ENCODE measurements at places on chromosomes 1 and 21.

GRCh38 chr1:25049190-25049589, 119.1 kb upstream of the RUNX3 start:
- no peak for DNase-seq

DNA sequence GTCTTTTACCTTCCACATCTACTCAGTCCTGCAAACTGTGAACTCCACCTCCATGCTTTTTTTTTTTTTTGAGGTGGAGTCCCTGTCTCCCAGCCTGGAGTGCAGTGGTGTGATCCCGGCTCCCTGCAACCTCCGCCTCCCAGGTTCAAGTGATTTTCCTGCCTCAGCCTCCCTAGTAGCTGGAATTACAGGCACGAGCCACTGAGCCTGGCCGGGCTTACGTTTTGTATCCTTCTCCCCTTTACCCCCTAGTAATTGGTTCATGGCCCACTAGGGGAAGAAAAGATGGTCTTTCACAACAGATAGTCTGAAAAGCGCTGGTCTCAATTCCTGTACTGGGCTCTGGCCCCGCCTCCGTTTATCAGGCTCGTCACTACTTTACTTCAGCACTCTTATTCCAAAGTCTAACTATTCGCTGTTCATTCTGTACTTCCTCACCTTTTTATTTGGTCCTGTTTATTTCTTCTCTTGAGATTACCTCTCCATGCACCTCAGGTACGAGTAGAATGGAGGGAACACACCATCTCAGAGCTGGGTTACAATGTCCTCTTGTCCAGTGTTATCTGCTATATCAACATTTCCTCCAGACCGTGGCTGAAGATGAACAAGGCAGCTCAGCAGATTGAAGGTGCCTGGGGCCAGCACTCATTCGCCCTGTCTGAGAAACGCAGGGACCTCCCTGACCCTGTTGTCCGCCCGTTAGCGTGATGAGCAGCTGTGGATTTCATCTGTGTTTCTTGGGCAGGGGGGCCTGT, 16.2 kb downstream of the CNST start:
- no peak for DNase-seq

DNA sequence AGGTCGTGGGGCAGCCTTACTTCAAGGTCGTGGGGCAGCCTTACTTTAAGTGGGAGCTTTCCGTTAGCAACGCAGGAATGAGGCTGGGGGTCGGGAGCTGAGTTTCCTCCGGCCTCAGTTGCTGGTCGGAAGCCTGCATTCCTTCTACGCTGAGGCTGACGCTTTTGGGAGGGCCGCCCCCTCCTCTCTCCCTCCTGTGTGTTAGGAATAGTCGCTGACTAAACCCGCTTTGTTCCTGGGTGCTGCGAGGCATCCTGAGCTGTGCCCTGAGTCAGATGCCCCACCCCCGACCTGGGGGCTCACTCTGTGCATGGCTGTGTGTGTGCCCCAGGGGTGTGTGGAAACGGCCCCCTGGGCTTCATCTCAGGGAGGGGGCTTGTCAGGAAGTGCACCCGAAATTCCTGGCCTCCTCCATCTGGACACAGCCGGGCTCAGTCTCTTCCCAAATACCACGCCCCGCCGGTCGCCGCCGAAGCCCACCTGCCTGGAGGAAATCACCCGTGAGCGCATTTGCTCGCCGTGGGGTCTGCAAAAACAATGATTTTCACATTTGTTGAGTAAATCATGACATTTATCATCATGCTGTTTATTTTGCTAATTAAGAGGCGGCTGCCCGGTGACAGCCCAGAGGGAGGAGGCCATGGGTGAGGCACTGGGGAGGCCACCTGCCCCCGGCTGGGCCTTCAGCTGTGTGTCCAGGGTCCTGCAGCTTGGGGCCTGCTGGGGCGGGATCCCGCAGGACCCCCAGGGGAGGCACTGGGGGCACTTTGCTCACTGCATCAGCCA, 121.4 kb downstream of the PRDM16 start:
- no peak for DNase-seq

DNA sequence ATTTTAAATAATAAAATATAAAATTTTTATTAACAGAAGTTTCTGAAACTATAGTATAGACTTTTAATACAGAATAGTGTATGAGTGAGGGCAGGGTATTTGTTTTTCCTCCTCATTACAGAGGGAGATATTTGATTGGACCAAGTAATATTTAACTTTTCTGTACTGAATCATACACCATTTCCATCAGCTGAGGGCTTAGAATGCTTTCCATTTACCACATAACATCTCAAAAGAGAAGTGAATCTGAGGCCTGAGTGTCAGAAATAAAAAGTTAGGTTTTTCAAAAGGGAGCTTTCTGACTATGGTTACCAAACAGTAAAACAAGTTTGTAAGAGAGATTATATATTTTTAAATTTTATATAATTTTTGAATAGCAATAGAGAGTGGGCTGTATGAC, 29.5 kb downstream of the TLCD4 start:
- no peak for DNase-seq

DNA sequence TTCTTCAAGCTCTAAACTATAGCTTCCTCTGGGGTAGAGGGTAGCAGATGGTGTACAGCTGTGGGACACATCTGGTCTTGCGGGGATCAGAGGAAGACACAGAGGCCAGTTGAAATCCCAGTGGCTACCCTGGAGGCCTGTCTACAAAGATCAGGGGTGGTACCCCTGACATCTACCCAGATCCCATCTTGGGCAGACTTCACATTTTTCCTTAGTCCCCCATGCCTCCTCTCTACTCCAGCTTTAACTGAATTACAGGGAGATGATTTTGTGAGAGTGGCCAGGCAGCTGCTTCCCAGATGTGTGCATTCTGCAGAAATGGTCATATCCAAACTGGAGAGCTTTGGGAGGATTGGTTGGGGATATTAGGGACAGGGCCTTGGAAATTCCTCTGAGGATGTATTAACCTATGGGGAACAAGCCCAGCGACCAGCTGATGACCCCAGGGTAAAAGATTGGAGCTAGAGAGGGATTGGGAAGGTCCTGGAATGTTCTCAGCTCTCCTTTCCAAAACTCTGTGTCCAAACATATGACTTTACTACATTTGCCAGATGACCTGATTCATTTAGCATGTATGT, 9.6 kb upstream of the CD34 start:
- DNase-seq: no peak

DNA sequence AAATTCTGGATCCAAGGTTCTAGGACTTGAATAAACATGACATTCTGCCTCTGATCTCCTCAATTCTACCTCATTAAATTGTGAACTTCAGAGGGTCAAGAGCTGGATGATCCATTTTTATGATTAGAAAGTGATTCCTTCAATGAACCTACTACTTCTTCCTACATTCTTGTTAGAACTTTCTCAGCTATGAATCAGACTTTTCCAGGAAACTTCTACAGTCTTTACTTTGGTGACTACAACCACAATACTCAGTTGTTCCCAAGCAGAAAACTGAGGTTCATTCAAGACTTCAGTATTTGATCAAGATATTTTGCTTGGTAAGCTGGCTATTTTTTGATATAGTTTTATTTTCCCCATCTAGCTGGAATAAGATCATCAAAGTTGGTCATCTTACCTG, 51.4 kb downstream of the CDC7 start:
- no peak for DNase-seq

- DNase-seq: no peak
Measured at GRCh38 chr1:230148126-230148652, 81.2 kb downstream of the GALNT2 start.

DNA sequence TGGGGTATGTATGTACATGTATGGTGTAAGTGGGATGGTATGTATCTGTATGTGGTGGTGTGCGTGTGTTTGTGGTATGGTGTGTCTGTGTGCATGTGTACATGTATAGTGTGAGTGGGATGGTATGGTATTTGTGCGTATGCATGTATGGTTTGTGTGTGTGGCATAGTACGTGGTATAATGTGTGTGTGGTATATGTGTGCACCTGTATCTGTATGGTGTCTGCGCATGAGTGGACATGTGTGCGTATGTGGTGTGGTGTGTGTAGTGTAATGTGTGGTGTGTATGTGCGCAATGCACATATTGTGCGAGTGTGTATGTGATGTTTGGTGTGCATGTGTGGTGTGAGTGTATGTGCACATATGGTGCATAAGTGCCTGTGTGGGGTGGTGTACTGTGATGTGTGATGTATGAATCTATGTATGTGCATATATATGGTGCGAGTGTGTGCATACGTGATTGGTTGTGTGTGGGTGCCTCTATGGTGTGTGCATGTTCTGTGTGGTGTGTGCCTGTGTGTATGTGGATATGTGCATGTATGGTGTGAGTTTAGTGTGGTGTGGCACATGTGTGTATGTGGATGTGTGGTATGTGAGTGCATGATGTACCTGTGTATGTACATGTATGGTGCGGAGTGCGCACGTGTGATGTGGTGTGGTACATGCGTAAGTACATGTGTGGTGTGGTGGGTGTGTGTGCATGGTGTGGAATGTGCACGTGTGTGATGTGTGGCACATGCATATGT, 38.8 kb downstream of the WDR4 start:
- DNase-seq: no peak

- no peak for DNase-seq
Measured at GRCh38 chr1:48616710-48617109, 144.7 kb upstream of the SPATA6 start.

- DNase-seq: no peak
Measured at GRCh38 chr1:201745023-201745422, 83.9 kb upstream of the IPO9 start.

- no peak for DNase-seq
Measured at GRCh38 chr1:234866007-234866866, 256.3 kb upstream of the IRF2BP2 start.

DNA sequence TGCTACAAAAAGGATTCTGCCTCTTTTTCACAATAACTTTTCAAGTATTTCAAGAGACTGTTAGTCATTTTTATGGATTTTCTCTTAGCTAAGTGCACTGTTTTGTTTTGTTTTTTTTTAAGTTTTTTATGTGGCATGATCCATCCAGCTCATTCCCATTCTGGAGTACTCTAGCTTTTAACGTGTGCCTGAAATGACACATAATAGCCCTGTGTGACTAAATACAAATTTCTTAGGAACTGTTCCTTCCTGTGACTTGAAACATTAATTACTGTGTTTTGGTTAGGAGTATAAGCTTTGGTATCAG, 143.9 kb downstream of the HS2ST1 start:
- no peak for DNase-seq

GRCh38 chr21:45866551-45866950, 115.0 kb upstream of the COL6A1 start:
- no peak for DNase-seq

GRCh38 chr1:30981172-30981571, 72.6 kb upstream of the SDC3 start:
- DNase-seq: no peak

DNA sequence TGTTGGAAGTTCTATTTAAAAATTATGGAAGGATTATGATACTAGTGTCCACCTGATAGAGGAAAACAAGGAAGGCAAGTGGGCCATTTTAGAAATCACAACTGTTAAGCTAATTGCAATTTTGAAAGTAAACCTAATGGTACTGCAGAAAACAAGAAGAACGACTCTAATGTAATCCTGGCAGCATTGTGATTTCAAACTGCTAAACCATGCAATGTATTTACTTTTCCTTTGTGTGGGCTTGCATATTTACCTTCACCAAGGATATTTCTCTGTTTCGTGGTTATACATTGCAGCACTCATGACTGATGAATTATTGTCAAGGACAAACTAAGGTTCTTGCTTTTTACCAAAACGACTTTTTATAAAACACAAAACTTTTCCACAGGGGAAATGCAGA, 88.1 kb downstream of the TM2D1 start:
- DNase-seq: no peak

DNA sequence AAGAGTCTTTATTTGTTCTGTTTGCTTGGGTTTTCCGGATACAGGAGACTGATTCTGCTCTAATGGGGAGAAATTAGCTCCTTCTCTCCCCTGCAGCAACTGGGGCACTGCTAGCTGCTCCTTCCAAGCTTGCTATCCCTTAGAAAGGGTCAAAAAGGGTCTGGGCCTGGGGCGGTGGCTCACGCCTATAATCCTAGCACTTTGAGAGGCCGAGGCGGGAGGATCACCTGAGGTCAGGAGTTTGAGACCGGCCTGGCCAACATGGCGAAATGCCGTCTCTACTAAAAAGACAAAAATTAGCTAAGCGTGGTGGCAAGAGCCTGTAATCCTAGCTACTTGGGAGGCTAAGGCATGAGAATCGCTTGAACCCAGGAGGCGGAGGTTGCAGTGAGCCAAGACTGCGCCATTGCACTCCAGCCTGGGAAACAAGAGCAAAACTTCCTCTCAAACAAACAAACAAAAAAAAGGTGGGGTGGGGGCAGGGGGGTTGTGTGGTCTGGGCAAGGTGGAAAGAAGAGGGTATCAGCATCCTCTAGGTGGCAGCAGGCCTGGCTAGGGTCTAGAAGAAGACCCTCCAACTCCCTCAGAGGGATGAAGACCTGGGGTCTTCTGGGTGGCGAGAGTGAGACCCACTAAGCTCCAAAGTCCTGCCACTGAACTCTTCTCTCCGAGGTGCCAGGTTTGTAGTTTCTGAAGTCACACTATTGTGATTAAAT, 15.4 kb upstream of the TBX15 start:
- DNase-seq: no peak

- DNase-seq: no peak
Measured at GRCh38 chr1:240014051-240014450, 77.6 kb upstream of the FMN2 start.

- no peak for DNase-seq
Measured at GRCh38 chr1:53291574-53291973, 36.3 kb downstream of the LRP8 start.

- DNase-seq: no peak
Measured at GRCh38 chr1:223492044-223492443, 98.8 kb downstream of the CCDC185 start.

GRCh38 chr1:9909234-9910046, 629 bp downstream of the CTNNBIP1 start:
- DNase-seq: no peak

GRCh38 chr1:155942578-155943141, 1.2 kb downstream of the RXFP4 start:
- DNase-seq: no peak

- DNase-seq: no peak
Measured at GRCh38 chr1:82492159-82492558, 691.4 kb downstream of the ADGRL2 start.

- DNase-seq: no peak
Measured at GRCh38 chr1:204967451-204967850, 75.6 kb upstream of the CNTN2 start.
